ENCODE measurements at places on chromosomes 12 and 14. TPM values are rescaled to one million over a fixed set of nuclear protein-coding genes. Genes with fewer than 3 reads are reported as not detected.

Gene ZFC3H1
- 72.4 TPM for total RNA-seq

- H3K4me3 ChIP-seq: no peak overlapping the region
- H3K27me3 ChIP-seq: peaks cover 100% of the 10 kb centered on the region
- no peaks in the 10 kb centered on the region for H3K36me3 ChIP-seq
- peaks cover 3% of the 10 kb centered on the region for H3K4me1 ChIP-seq
Measured at GRCh38 chr14:28767853-28768741, 1.5 kb downstream of the FOXG1 start.

DNA sequence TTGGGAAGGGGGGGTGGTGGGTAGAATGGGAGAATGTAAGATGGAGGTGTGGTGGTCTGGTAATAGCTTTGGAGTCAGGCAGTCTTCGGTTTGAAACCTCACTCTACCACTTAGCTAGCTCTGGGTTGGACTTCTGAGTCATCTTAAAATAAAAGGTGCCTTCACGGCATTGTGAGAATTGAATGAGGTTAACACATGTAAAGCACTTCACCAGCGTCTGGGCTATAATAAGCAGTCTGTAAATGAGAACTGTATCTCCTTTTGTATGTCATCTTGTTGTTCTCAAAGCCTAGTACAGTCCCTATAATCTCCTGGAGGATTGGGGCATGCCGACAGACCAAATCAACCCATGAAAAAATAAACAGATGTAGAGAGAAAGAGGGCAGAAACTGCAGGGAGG lies 11.2 kb downstream of the C2CD5 start:
- DNase-seq: no peak
- H3K27me3 ChIP-seq: no peaks in the 10 kb centered on the region
- H3K36me3 ChIP-seq: no peaks in the 10 kb centered on the region
- no peak overlapping the region for H3K4me3 ChIP-seq
- H3K4me1 ChIP-seq: peaks cover 31% of the 10 kb centered on the region

Gene NABP2
- 21.3 TPM for total RNA-seq

DNA sequence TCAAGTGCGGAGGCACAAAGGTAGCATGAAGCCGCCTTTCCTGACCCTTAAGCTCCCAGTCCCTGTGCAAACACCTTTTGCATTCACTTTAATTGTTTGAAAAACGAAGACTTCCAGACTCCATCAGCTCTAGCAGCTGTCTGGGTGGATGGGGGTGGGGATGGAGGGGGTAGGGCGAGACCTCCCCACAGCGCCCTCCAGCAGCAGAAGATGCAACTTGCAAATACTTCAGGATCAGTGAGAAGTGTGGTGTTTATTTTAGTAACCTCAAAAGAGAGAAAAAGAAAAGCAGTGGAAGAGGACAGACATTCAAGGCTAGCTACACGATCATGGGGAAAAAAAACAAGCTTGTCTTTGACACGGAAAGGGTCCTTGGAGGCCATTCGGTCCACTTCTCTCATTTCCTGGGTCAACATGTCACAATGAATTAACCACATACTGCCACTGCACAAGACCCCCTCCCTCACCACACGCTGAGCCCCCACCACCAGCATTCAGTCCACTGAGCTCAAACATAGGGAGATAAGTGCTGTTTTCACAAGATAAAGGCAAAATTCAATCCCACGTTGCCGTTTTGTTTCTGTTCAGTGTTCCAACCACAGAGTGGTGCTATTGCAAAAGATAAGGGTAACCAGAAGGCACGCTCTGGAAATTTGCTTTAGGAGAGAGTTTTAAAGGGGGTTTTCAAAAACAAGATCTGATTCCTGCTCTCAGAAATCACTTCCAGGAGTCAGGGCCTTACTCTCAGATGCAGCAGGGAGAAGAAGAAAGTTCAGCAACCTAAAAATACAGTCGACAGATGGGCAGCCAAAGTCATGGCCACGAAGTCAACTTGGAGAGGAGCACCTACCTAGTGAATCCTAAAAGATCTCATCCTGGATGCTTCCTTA lies 3.3 kb upstream of the NTF3 start:
- H3K27ac ChIP-seq: no peak overlapping the region
- no peaks in the 10 kb centered on the region for H3K36me3 ChIP-seq
- no peak overlapping the region for H3K4me3 ChIP-seq
- H3K4me1 ChIP-seq: peaks cover 36% of the 10 kb centered on the region
- DNase-seq: no peak

DNA sequence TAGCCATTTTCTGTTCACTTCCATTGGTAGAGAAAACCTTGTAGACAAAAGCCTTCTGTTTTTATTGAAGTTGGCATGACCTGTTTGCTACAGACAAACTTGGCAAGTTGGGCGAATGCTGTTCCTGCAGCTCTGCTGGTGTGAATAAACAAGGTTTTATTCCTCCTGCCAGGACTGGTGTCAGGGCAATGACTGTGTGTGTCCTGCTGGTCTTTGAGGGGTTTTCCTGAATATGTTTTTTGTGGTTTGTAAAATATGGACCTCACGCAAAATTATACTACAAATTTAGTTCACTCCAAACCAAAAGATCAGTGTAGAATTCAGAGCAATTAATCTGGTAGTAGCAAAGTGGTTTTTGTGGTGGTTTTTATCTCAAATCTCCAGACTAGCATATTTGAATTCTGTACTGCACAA lies 140.8 kb downstream of the ERC1 start:
- no peak overlapping the region for H3K27ac ChIP-seq
- DNase-seq: no peak
- no peaks in the 10 kb centered on the region for H3K27me3 ChIP-seq
- no peak overlapping the region for H3K4me3 ChIP-seq
- no peaks in the 10 kb centered on the region for H3K36me3 ChIP-seq
- H3K4me1 ChIP-seq: no peaks in the 10 kb centered on the region

DNA sequence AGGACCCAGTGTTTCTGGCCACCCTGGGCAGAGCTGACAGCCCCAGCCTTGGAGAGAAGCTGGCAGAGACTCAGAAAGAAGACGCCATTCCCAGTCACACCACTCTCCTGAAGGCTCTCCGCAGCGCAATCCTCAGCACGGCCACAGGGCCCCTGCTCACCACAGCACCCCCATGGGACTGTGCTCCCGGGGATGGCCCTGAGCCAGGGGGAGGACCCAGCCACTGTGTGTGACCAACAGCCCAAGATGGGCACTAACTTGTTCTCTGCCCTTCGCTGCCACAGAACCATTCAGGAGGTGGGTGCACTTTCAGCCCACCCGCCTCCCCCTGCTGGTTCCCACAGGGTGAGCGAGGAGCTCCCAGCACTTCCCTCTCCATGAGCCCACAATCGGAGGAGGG lies 57.1 kb downstream of the CCNK start:
- DNase-seq: no peak
- no peaks in the 10 kb centered on the region for H3K36me3 ChIP-seq
- H3K27me3 ChIP-seq: no peaks in the 10 kb centered on the region
- H3K27ac ChIP-seq: peak overlapping the region; percentile 76
- H3K4me1 ChIP-seq: peaks cover 65% of the 10 kb centered on the region

- no peaks in the 10 kb centered on the region for H3K36me3 ChIP-seq
- no peaks in the 10 kb centered on the region for H3K4me1 ChIP-seq
- no peak for DNase-seq
- H3K4me3 ChIP-seq: no peak overlapping the region
- no peak overlapping the region for H3K27ac ChIP-seq
- peaks cover 52% of the 10 kb centered on the region for H3K27me3 ChIP-seq
Measured at GRCh38 chr12:112762753-112763152, 28.8 kb upstream of the RPH3A start.

Gene CCDC196
- not detected for total RNA-seq

DNA sequence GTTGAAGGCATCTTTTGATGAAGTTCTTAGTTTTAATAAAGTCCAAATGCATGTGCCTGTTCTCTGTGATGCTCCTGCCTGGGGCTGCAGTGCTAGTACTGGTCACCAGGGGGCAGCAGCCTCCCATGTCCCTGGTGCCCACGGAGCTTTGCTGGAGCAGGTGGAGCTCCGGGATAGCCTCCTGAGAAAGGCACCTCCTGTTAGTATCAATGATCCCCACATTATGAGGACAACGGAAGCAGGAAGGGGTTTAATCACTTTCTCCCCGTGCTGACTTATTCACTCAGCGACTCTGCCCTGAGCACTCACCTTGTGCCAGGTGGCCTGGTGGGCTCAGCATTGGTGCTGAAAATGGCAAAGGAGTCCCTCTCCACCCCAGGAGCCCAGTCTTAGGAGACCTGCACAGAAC lies 123.0 kb upstream of the PZP start:
- no peaks in the 10 kb centered on the region for H3K36me3 ChIP-seq
- no peaks in the 10 kb centered on the region for H3K4me1 ChIP-seq
- no peak overlapping the region for H3K27ac ChIP-seq

GRCh38 chr14:61125041-61125866 lies 144.2 kb downstream of the SLC38A6 start:
- H3K27me3 ChIP-seq: no peaks in the 10 kb centered on the region
- peaks cover 10% of the 10 kb centered on the region for H3K4me1 ChIP-seq
- H3K36me3 ChIP-seq: no peaks in the 10 kb centered on the region
- no peak for DNase-seq
- no peak overlapping the region for H3K4me3 ChIP-seq
- H3K27ac ChIP-seq: no peak overlapping the region

DNA sequence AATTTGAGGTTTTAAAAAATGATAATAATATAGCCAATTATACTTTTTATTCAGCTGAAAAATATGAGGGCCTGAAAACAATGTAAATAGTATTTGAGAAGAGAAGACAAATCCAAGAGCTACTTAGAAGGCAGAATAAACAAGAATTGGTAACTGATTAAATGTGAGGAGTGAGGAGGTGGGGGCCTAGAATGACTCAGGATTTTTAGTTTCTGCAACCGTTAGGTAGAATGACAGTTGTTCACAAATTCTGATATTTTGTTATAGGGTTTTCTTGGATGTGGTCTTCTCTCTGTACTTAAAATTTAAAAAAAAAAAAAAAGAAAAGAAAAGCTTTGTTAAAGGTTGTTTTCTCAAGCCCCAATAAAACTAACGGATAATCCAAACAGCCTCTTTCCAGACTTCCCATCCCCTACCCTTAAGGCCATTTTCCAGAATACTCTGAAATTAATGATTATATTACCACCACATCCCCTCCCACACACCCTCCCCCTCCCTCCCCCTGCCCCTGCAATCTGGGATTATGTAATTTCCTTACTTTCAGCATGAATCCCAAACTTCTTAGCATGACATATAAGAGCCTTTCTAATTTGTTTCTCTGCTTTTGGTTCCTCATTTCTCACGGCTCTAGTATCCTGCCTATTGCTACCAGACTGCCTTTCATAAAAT lies 50.4 kb downstream of the LRP6 start:
- DNase-seq: no peak
- H3K36me3 ChIP-seq: no peaks in the 10 kb centered on the region
- H3K27me3 ChIP-seq: no peaks in the 10 kb centered on the region
- H3K27ac ChIP-seq: no peak overlapping the region

- no peaks in the 10 kb centered on the region for H3K4me1 ChIP-seq
- H3K36me3 ChIP-seq: no peaks in the 10 kb centered on the region
- H3K4me3 ChIP-seq: no peak overlapping the region
- DNase-seq: no peak
- no peaks in the 10 kb centered on the region for H3K27me3 ChIP-seq
Measured at GRCh38 chr12:49720214-49720613, 13.0 kb upstream of the FMNL3 start.

Gene MYH7
- total RNA-seq: not detected

Gene TAMALIN
- total RNA-seq: 52.2 TPM

DNA sequence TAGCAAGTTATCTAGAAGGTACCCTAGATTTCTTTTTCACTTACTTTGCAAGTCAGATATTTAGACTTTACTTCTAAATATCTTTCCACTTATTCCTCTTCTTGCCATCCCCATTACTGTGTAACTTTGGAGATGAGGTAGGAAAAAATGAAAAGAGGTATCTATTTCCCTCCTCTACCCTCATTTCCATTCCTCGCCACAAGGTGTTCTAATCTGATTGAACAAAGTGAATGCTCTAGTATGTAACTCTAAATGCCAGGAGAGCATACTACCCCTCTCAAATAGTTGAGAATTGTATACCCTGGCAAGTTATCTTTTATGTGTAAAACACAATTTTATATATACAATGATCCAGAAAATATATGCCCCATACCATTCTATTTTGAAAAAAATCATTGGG lies 1.7 kb upstream of the LDHB start:
- no peaks in the 10 kb centered on the region for H3K27me3 ChIP-seq
- H3K4me3 ChIP-seq: no peak overlapping the region
- no peak overlapping the region for H3K27ac ChIP-seq
- H3K4me1 ChIP-seq: peaks cover 43% of the 10 kb centered on the region
- no peaks in the 10 kb centered on the region for H3K36me3 ChIP-seq

GRCh38 chr12:17286874-17287273 lies 680.9 kb upstream of the LMO3 start:
- DNase-seq: no peak
- no peak overlapping the region for H3K4me3 ChIP-seq
- no peaks in the 10 kb centered on the region for H3K36me3 ChIP-seq
- no peak overlapping the region for H3K27ac ChIP-seq
- H3K27me3 ChIP-seq: no peaks in the 10 kb centered on the region
- H3K4me1 ChIP-seq: no peaks in the 10 kb centered on the region

Gene CLEC9A
- total RNA-seq: 3.7 TPM

DNA sequence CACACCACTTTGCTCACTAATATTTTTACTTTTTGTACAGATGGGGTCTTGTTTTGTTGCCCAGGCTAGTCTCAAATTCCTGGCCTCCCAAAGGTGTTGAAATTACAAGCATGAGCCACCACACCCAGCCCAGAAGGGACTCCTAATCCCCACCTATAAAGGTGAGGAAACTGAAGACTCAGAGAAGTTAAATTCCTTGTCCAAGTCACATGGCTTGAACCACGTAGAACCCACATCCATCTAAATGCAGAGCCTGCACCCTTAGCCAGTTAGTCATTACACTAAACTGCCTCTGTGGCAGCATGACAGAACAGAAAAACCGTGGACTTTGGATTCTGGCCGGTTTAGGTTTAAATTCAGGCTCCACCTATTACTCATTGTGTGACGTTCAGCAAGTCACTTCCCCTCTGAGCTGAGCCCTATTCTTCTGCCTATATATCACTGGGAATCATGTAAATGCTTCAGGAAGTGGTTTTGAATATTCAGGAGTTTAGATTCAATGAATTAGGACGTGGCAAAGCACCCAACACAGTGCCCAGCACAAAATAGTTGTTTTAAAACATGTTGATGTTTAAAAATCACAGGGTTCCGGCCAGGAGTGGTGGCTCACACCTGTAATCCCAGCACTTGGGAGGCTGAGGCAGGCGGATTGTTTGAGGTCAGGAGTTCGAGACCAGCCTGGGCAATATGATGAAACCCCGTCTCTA lies 3.0 kb upstream of the CORO1C start:
- H3K36me3 ChIP-seq: no peaks in the 10 kb centered on the region
- H3K4me3 ChIP-seq: no peak overlapping the region
- no peak for DNase-seq
- H3K27ac ChIP-seq: peak overlapping the region; percentile 58

Gene RNU7-1
- total RNA-seq: not detected

Gene LIMA1
- total RNA-seq: 77.3 TPM

Gene A2M
- total RNA-seq: 393 TPM
